ENCODE measurements at places on chromosomes 2 and 18.

- no peak for DNase-seq
Observed at GRCh38 chr2:205902041-205902899, 183.7 kb downstream of the INO80D start.

- no peak for DNase-seq
Observed at GRCh38 chr2:14944562-14945346, 312.2 kb downstream of the LRATD1 start.

- DNase-seq, result peak; percentile 60
Observed at GRCh38 chr2:182447863-182448262, 21.0 kb upstream of the PDE1A start.

- no peak for DNase-seq
Observed at GRCh38 chr18:48667276-48668254, 128.7 kb downstream of the CTIF start.

GRCh38 chr2:28662468-28663181, 89.0 kb upstream of the PPP1CB start:
- DNase-seq, result no peak

DNA sequence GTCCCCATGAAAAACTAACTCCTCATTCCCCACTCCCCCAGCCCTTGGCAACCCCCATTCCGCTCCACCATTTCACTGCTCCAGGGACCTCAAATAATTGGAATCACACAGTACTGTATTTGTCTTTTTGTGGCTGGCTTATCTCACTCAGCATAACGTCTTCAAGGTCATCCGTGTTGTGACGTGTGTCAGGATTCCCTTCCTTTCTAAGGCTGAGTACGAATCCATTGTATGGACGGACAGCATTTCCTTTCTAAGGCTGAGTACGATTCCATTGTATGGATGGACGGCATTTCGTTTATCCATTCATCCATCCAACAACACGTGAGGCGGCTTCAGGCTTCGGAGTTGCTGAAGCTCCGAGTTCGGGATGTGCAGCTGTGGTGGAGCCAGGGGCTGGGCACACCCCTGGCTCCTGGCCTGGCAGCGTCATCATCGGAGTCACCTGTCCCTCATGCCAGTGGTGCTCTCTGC, 1.2 kb upstream of the ASB1 start:
- no peak for DNase-seq

GRCh38 chr18:63046375-63046774, 273.2 kb downstream of the BCL2 start:
- DNase-seq, result no peak

DNA sequence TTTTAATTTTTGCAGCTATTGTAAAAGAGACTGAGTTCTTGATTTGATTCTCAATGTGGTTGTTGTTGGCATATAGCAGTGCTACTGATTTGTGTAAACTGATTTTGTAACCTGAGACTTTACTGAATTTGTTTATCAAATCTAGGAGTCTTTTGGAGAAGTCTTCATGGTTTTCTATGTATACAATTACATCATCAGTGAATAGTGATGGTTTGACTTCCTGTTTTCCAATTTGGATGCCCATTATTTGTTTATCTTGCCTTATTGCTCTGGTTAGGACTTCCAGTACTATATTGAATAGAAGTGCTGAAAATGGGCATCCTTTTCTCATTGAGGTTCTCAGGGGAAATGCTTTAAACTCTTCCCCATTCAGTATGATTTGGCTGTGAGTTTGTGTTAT, 99.7 kb downstream of the GULP1 start:
- no peak for DNase-seq

DNA sequence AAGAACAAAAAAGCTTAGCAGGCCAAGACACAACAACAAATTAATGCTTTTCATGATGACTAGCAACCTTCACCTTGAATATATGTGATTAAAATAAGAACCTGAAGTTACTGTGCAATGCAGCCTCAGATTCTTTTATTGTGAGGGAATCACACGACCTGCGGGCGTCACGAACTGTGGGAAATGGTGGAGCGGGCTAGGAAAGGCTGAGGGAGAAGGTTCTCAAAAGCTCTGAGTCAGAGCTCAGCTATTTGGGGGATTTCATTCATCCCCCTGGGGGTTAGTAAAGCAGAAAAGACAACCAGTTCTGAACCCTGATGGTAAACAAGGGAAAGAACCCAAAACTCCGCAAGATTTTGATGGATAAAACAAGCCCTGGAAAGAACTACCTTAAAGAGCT, 89.3 kb upstream of the NCKAP5 start:
- DNase-seq, result no peak

DNA sequence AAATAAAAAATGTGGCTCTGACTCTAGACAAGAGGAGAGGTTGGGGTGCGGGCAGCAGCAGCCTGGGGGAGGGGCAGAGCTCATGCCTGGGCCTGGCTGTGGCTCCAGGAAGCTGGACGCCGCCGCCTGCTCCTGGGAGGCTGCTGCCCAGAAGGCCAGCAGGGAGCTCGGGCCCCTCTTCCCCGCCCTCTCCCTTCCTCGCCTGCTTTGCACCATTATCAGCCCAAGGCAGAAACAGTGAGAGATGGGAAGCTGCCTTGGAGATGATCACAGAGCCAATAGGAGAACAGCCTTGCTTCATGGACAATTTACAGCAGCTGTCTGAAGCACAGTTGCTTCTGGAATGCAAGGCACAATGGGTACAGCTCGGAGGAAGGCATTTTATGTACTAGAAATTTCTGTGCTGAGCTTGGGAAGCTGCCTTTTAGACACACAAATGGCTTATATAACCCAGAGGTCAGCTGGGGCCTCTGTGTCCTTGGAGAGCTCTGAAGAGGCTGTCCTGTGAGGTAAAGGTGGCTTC, 55.3 kb upstream of the AFF3 start:
- peak; percentile 57 for DNase-seq

DNA sequence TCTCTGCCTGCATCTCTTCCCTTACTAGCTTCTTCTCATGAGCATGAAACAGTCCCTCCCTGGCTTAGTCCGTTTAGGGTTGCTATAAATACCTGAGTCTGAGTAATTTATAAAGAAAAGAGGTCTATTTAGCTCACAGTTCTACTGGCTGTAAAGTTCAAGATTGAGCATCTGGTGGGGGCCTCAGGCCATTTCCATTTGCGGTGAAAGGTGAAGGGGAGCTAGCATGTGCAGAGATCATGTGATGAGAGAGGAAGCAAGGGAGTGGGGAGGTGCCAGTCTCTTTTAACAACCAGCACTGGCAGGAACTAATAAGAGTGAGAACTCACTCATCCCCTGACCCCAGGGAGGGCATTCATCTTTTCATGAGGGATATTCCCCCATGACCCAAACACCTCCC, 26.8 kb downstream of the RHBDD1 start:
- no peak for DNase-seq

GRCh38 chr2:201854221-201854801, 48.0 kb downstream of the CDK15 start:
- peak; percentile 99 for DNase-seq

DNA sequence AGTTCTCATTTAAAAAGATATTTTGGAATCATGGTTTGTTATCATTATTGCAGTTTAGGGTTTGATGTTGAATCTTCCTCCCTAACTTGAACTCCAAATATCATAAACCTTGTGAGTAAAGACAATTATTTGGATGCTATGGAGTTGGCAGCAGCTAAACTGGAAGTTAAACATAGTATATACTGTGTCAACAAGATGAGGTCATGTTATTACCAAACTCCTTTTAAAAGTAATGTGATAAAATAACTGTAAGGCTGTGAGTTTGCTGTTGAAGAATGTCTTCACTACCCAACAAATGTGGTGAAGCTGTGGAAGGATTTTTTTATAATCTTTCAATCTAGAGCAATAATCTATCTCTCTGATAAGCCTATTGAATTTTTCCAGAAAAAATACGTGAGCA, 16.0 kb downstream of the DNAH6 start:
- no peak for DNase-seq

- DNase-seq, result no peak
Observed at GRCh38 chr2:58764338-58765104, 523.4 kb upstream of the FANCL start.

DNA sequence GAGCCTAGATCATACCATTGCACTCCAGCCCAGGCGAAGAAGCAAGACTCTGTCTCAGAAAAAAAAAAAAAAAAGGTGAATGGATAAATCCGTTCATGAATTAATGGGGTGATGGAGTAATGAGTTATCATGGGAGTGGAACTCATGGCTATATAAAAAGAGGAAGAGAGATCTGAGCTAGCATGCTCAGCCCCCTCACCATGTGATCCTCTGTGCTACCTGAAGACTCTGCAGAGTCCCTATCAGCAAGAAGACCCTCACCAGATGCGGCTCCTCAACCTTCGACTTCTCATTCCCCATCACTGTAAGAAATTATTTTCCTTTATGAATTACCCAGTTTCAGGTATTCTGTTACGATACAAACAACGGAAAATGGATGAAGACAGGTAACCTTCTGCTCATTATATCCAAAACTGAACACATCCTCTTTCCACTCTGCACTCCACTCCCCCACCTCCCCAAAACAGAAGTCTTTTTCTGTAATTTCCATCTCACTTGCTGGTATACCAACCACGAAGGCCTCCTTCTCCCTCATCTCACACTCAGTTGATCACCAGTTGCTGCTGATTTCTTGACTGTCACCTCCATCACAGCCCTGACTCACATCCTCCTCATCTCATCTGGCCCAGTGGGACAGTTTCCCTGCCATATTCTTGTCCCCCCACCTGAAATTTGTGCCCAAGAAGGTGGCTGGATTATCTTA, 8.8 kb downstream of the RETREG2 start:
- DNase-seq, result no peak

- no peak for DNase-seq
Observed at GRCh38 chr2:147247749-147248148, 597.1 kb upstream of the ACVR2A start.

DNA sequence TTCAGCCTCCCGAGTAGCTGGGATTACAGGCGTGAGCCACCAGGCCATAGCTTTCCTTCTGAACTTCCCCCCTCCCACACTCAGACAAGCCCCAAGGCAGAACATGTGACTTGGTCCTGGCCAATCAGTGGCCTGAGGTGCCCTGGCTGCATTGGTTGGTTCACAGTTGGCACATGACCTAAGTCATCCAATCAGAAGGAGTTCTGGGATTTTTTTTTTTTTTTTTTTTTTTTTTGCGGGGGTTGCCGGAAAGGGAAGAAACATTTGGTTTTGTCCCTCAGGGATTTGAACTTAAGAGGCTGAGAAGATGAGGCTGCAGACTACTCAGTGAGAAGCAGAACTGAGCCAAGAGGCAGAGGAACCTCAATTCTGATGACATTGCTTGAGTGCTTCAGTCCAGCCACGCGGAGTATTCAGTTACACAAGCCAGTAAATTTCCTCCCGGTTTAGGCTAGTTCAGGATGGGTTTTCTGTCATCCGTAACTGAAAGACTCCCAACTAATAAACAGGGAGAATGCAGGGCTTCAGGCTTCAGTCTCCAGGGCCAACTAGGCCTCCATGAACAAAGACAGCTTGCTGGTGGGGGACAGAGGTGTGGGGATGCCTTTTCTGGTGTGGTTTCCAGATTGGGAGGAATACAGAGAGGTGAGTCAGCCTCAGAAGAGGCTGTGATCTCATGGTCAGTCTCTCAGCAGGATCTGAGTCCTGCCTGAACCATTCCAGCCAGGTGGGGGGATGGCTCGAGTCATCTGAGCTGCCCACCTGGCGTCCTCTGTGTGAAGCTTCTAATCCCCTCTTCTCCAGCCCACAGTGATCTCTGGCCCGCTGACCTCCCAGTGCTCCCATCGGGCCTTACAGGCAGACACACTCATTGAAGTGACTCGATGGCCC, 9.2 kb downstream of the PTMA start:
- no peak for DNase-seq

DNA sequence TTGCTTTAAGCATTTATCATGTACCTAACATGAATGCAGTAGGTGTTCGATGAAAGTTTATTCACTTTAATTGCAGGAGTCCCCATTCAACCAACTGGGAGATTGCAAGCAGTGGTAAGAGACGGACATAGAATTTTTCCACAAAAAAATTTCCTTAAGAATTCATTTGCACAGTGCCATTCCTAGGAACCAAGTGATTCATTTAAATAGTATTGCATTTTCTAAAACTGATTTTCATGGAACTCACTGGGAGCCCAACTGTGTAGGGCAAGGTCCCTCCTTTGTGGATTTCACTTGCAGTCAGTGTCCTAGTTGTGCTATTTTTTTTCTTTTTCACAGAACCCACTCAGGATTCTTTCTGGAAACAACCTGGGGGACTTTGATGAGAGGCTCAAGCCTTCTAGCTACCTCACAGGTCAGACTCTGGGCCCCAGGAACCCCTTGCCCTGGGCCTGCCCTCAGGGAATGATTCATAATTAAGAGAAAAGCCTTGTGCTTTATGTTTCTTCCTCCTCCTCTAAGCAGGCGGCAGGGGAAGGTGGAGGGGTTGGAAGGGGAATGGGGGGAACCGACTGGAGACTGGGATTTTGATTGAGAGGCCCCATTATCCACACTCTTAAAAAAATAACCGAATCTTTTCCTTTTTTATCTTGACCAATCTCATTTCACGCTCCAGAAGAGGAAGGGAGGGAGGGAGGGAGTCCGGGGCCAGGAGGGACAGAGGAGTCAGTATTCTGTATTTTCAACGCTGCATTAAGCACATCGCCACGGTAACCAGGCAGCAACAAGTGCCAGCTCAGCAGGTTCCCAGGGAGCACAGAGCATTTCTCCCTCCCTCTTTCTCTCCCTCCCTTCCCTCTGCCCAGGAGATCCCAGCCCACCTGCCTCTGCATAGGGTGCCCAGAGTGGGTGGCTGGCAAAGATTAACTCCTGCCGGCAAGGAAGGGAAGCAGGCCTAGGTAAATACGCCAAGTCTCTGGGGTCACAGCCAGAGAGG, 51.8 kb downstream of the PSD4 start:
- no peak for DNase-seq

GRCh38 chr2:177726931-177727348, 334.4 kb downstream of the AGPS start:
- DNase-seq, result no peak

DNA sequence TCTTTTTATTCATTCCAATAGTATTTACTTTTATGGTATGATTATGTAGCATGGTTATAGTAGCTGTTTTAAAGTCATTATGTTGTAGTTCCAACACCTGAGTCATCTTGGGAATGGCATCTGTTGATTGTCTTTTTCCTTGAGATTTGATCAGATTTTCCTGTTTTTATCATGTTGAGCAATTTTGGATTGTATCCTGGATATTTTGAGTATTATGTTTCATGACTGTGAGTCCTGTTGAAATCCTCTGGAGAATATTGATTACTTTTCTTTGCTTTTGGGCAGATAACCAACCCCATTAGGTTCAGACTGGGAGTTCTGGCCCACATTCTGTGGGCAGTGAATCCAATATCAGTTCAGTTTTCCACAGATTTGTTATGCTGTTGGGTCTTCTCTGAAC, 163.2 kb upstream of the SPRED2 start:
- DNase-seq, result peak; percentile 17

GRCh38 chr18:67735506-67735905, 219.0 kb upstream of the DSEL start:
- no peak for DNase-seq

DNA sequence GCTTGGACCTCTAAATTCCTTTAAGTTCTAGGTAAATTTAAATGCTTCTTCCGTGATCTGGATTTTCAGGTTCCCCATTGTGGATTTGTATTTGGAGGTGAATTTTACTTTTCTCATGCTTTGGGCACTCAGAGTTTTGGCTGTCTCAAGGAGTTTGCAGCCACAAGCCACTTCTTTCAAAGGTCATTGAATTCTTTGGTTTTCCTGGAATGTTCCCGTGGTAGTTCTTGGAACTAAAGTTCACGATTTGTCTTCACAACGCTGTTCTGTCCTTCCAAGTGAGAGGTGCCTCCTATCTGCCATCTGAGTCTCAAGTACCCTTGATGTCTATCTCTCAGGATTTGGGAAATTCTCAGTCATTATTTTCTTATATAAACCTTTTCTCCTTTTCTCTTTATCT, 1438.7 kb upstream of the ZEB2 start:
- no peak for DNase-seq

GRCh38 chr18:64273724-64274123, 124.8 kb upstream of the LINC00305 start:
- no peak for DNase-seq

- DNase-seq, result no peak
Observed at GRCh38 chr2:168530982-168531622, 75.0 kb downstream of the CERS6 start.

Measured in AG04449 (cell line).